NCI-H187 (cell line): ENCODE measurements at places on chromosomes 4 and X.

DNA sequence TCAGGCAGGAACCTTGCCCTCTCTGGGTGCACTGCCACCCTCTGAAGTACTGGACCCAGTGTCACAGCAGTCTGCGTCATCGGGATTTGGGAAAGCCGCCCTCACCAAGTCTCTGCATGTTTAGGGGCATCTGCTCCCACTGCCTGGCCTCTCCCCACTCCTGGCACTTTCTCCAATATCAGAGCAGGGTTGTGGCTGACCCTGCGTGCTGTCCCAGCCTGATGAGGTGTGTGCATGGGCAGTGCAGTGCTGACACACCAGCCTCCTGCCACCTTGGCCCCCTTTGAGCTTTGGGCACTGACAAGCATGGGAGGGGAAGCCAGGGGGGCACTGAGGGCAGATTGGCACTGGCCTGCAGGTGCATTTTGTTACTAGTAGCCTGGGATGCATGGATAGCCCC lies 652.5 kb downstream of the GABRG1 start:
- no peak for DNase-seq

DNA sequence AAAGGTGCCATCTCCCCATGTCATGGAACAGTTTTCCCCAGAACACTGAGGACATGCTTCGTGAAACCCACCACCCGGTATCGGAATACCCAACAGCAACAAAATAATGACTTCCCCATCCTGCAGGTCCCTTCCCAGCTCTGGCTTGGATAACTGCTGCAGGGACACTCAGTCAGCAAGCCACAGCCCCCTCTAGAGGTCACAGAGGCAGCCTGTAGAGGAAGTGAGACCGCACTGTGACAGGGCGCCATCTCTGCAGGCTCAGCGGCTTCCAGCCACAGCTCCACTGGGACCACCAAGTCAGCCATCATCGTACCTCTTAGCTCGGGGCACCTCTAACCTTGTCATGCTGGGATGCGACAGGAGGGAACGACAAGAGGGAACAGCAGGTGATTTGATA lies 315.9 kb downstream of the LDB2 start:
- no peak for DNase-seq

GRCh38 chr4:11669156-11669555 lies 240.5 kb upstream of the HS3ST1 start:
- DNase-seq, result no peak

- DNase-seq, result no peak
Observed at GRCh38 chr4:169657470-169658107, 37.2 kb downstream of the CLCN3 start.

DNA sequence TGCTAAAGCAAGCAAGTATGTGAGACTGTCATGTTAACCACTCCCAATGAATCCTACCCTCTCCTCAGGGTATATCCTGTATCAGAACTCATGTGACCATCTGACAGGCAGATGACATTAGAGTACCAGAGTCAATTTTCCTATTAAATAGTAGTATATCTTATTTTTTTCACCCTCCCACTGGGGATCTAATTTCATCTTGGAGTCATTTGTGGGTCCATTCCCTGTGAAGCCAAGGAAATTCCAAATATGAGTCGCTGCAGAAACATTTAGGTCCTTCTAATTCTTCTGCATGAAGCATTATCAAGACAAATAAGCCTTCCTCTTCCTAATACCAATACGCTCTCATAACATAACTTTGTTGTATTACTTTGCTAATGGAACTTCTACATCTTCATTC lies 52.2 kb upstream of the BLTP1 start:
- no peak for DNase-seq

DNA sequence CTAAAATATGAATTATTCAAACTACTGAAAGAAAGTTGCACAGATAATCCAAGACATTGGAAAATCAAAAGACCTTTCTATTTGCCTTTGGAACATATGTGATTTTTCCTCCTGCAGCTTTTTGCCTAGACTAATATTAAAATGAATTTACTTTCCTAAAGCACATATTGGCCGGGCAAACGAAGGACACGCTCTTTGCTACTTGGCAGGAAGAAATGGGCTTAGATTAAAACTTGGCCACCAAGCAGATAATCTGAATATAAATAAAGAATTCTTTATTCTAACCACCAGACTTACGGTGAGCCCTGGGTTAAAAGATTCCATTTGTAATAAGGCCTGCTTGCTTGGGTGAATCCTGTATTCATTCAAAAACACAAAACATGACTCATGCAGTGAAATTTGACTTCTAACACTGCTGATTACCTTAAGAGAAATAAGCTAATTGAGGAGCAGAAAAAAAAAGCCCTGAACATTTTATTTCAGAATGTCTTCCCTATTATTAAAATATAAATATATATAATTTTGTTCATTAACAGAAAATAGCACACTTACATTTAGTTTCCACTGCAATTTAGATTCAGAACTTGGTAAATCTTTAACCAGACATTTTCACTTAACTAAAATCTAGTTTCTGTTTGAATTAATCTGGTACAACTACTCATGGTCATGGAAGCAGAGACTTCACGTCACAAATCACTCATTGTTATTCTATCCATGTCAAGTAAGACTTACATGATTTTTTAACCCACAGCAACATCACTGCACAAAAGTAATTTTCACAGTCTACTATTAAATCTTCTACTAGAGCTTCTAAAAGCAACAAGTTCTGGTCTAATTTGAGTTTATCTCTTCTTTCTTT lies 116.1 kb upstream of the PLAC1 start:
- DNase-seq, result no peak

DNA sequence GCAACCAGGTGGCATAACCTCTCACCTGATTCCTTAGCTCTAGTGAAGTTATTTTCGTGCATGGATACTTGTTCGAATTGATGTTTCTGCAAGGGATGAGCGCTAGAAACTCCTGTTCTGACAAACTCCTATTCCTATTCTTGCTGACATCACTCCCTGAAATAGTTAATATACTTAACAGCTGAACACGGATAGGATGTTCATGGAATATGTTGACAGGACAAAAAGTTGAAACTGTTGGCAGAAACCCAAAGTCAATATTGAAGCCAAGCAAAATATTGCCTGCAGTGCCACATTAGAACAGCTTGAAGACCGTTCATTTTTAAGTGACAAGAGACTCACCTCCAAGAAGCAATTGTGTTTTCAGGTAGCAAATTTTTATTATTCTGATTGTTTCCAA lies at the start of gene KLKB1:
KLKB1 (plus strand) TSS at position 287 of the 400 bp plus-strand sequence. CDS start 689 bp downstream, outside the sequence.
- no peak for DNase-seq

GRCh38 chrX:40083120-40083978 lies 14.4 kb downstream of the BCOR start:
- DNase-seq, result no peak

- no peak for DNase-seq
Observed at GRCh38 chr4:122652379-122652778, 31.5 kb upstream of the IL21 start.

- DNase-seq, result no peak
Observed at GRCh38 chrX:102833136-102833535, 103.9 kb upstream of the RAB40AL start.

- DNase-seq, result no peak
Observed at GRCh38 chr4:89897867-89898266, 3.2 kb downstream of the MMRN1 start.

DNA sequence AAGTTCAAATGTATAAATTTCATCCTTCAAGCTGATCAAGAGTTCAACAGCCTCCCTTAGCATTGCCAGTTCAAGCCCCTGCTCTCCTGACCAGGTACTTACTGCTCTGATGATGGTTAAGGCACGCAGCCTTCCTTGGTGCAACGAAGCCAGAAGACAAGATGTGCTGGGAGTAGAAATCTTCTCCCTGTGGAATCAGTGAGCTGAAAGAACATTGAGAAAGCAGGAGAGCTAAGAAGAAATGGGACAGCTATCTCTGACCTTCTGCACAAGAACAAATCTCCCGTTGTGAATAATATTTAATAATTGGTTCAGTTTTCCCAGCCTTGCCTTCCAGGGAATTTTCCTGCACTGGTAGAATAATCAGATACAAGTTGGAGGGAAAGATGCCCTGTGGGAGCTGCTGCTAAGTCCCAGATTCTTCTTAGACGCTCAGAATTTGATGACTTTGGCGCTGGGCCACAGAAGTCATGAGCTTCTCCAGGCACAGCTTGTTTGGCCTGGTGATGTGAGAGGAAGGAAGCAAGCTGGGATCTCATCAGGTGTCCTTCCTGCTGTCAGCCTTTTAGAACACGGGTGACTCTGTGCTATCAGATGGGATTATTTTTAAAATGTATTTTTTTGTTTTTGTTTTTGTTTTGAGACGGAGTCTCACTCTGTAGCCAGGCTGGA lies 77.8 kb downstream of the CD38 start:
- no peak for DNase-seq

- no peak for DNase-seq
Observed at GRCh38 chr4:125010796-125011503, 298.4 kb upstream of the ANKRD50 start.

- DNase-seq, result no peak
Observed at GRCh38 chr4:61407642-61408618, 207.8 kb downstream of the ADGRL3 start.

DNA sequence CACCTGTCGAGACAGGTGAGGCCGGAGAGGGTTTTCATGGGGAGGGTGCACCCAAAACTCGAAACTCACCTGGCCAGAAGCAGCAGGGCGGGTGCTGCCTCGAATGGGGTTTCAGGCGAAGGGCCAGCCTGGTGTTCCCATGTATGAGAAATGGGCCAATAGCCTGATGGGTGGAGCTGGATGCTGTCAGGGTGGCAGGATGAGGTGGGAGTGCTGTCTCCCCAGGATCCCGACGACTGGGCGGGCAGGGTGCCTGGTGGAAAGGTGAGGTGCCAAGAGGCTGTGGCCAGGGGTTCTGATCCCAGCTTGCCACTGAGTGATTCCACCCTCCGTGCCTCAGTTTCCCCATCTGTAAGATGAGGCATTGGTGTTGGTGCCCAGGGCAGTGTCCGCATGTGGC lies 16.8 kb upstream of the SH3TC1 start:
- DNase-seq, result no peak

DNA sequence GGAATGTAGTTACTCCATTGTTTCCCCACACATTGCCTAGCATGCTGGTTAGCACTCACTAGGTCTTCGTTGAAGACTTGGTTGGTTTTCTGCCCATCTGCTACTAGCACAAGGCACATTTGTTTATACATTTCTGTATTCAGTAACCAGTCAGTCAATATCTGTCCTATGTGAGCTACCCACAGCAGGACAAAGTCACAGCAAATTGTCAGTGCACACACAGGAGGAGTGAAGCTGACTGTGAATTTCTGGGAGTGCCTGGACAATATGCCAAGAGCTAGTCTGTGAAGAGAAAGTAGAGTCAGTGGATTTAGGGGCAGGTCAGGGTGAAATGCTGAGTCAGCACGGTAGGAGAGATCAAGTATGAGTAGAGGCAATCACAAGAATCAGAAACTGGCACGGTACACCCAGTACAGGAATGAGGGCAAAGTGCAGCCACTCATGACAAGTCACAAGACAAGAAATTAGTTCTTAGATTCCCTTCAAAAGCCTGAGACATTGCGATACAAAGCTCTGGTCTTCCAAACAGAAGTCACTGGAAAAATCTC lies 1049.8 kb upstream of the POU3F4 start:
- no peak for DNase-seq

GRCh38 chrX:1401611-1402430 lies 9.9 kb upstream of the SLC25A6 start:
- no peak for DNase-seq

DNA sequence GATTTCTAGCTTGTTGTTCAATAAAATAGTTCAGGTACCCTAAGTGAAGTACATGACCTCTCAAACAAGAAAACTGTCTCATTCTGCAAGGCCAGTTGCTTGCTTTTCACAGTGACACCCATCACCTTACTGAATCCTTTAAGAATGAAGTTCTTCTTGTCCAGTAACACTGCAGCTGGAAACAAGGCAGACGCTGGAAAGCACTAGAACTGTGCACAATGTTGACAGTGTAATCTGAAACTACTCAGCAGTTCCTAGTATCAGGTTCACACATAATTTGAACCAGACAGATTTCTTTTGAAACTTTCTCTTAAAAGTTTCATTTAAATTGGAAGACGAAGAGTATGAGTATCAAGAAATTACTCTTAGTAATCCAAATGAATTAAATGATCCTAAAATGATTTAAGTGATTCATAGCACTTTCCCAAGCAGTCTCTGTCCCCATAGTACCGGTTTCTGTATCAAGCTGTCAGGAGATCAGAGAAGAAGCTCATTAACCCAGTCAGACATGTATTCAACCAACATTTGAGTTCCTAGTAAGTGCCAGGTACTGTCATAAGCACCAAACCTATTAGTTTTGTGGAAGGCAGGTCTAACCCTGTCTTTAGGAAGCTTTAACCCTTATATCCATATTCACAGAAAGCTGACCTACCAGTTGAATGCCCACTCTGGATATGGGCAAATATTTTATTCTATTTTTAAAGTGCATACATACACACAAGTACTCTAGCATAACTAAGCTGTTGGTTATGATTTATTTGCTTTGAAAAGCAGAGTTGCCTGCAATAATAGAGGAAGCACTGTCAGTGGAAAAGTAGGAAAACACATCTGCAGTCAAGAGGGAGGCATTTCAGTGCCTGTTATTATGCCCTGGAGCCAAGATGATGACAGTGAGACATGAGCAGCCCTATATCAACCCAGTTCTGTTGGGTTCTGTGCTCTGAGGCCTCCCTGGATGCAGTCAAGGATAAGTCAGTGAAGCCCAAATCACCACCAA lies 63.6 kb downstream of the PALLD start:
- no peak for DNase-seq

- DNase-seq, result no peak
Observed at GRCh38 chrX:31819455-31819854, 747.6 kb upstream of the FTHL17 start.

DNA sequence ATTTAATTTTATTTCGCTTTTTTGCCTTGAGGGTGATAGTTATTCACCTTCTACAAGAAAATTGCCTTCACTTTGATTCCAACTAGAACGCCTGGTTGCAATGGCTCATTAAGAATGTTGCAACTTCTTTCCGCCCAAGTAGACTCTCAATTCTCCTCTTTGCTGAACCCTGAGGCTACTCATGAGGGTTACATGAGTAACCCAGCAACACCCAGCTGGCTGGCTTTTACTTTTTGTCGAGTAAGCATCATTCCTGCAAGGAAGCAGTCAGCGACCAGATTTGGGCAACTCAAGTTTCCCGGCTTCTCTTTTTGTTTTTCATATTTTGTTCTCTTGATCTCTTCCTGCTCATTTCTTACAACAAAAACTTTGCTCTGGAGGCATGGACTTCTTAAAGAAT lies 495.4 kb downstream of the PACRGL start:
- DNase-seq, result no peak

- DNase-seq, result no peak
Observed at GRCh38 chr4:113476800-113477199, 284.7 kb downstream of the CAMK2D start.

DNA sequence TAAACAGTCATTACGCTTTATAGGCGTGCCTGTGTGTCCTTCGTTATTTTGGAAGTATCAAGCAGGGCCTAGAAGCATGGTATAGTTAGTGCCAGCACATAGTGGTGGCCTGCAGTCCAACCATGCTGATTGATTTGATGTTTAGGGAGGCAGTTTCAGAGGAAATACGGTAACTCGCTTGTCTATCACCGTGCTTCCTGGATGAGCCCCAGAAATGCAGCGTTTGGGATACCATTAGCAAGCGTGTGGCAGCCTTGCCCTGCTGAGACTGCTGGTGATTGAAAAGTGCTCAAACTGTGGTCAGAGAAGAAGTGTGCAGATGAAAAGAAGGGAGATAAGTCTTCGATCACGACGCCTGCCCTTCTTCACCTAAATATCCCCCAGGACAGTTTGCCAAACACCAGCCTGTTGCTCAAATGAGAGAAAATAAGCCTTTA lies 158.4 kb downstream of the CHIC2 start:
- DNase-seq, result no peak

- no peak for DNase-seq
Observed at GRCh38 chrX:134388161-134389109, 71.5 kb upstream of the HPRT1 start.
